Lung (tissue), 17 donors: ENCODE measurements at places on chromosomes 6 and 20. TPM values are rescaled to one million over a fixed set of nuclear protein-coding genes. Genes with fewer than 3 reads are reported as not detected.

GRCh38 chr6:158743033-158743651 is 76.0 kb downstream of the EZR start:
- DNase-seq, result peak; percentile 70
- H3K27me3 ChIP-seq, result no peaks in the 10 kb centered on the region
- no peaks in the 10 kb centered on the region for H3K36me3 ChIP-seq

DNA sequence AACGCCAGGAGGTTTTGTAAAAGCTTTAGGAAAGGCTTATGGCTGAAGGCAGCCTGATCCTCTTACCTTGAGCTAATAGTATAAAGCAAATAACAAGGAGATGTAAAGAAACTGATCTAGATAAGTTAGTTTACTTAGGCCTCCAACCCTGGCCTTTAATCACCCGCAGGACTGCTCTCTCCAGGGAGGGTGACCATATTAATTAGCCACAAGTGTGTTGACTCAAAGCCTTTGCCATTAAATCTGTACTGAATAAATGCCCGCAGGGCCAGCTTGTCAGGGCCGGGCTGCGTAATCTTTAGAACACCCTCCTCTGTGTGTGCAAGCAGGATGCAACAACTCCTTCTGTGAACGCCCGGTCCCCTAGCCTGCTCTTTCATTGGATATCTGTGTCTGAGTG is 6.1 kb upstream of the PRSS16 start:
- H3K27me3 ChIP-seq, result peaks cover 57% of the 10 kb centered on the region
- H3K27ac ChIP-seq, result no peak overlapping the region
- H3K36me3 ChIP-seq, result no peaks in the 10 kb centered on the region
- H3K4me1 ChIP-seq, result no peaks in the 10 kb centered on the region
- no peak overlapping the region for H3K4me3 ChIP-seq

The HTR1E gene
- total RNA-seq, result not detected

- no peak overlapping the region for H3K4me3 ChIP-seq
- DNase-seq, result peak; percentile 62
- peaks cover 15% of the 10 kb centered on the region for H3K4me1 ChIP-seq
- no peaks in the 10 kb centered on the region for H3K27me3 ChIP-seq
- H3K27ac ChIP-seq, result no peak overlapping the region
Observed at GRCh38 chr6:124721331-124721730, 240.9 kb upstream of the RNF217 start.
